ENCODE measurements at places on chromosomes 11 and 22.
A peak's percentile ranks its signal among the peaks of the same experiment; 100 is the strongest.

DNA sequence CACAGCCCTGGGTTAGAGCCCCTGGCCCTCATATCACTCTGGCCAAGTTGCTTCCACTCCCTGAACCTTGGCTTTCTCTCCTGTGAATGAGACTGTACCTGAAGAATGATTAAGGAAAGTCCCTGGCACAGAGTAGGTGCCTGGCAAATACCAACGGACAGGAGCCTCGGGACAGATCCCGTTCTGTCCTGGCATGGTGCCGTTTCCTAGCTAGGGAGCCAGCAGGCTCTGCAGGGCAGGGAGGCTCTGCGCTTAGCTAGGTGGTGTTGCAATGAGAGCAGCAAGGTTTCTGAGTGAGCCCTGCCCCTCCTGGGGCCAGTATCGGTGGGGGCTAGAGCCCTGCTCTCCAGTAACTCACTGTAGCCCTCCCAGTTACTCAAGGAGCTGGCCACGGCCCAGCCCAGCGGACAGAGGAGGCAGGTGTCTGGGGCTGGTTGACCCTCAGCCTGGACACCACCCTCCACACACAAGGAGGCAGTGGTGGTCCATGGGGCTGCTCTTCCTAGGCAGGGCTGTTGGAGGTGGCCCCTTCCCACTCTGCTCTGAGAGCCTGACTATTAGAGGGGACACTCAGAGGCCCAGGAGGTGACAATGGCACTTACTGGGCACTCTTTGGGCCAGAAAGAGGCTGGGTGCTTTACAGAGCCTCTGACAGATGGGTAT lies 74.4 kb downstream of the NFAM1 start:
- no peak for DNase-seq

- no peak for DNase-seq
Measured at GRCh38 chr22:46280999-46281623, 13.3 kb downstream of the TTC38 start.

DNA sequence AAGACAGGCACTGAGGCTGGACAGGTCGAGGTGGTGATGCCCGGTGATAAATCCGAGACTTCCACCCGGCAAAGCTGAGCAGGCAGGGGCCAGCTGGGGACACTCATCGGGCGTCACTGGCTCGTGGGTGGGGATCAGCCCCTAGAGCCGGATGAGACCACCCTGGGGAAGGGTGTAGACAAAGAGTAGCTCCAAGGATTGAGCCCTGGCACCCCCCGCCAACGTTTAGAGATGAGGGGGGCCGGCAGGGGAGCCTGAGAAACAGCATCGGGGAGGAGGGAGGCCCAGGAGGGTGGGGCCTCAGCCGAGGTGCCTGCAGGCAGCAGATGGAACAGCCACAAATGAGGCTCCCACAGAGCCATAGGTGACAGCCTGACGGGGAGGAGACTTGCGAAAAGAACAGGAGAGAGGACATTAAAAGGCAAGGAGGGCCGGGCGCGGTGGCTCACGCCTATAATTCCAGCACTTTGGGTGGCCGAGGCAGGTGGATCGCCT lies 27.4 kb upstream of the CBX7 start:
- no peak for DNase-seq

DNA sequence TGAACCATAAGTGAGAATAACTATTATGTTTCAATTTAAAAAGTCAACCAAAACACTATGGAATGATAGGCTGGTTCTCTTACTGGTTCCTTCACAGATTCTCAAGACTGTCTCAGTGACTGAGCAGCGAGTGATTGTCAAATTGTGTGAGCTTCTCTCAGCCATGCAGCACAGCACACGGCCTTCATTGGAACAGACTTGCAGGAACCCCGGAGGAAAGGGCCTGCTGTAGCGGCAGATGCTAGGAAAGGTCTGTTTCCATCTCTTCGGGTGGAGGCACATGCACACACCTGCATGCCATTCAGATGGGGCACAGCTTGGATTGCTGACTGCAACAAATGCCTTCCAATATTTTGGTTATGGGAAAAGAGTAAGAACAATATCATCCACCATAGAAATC lies 741.8 kb downstream of the OPCML start:
- DNase-seq, result no peak

DNA sequence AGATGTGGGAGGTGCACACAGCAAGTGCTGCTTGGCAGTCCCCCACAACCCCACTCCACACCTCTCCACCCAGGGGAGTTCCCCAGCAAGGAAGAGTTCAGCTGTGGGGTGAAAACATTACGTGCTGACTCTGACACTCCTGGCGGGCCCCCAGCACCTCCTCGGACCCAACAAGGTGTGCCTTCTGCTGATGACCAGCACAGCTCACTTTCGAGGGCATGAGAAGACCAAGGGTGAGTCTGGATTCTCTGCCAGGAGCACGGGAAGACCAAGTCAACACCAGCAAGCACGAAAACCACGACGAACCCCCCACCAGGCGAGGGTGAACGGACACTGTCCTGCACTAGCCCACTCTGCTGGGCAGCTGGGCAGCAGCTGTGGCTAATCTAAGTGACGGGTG lies 1.4 kb downstream of the ALG12 start:
- no peak for DNase-seq

DNA sequence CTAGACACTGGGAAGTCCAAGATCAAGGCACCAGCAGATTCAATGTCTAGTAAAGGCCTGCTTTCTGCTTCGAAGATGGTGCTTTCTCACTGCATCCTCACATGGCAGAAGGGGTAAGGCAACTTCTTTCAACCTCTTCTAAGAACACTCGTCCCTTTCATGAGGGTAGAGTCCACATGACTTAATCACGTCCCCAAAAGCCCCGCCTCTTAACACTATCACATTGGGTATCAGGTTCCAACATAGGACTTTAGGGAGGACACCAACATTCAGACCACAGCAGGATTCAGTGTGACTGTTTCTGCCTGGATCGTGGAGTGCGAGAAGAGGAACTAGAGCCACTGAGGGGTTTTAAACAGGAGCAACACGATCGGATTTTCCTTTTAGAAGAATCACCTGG lies 3.7 kb upstream of the TIRAP start:
- no peak for DNase-seq

DNA sequence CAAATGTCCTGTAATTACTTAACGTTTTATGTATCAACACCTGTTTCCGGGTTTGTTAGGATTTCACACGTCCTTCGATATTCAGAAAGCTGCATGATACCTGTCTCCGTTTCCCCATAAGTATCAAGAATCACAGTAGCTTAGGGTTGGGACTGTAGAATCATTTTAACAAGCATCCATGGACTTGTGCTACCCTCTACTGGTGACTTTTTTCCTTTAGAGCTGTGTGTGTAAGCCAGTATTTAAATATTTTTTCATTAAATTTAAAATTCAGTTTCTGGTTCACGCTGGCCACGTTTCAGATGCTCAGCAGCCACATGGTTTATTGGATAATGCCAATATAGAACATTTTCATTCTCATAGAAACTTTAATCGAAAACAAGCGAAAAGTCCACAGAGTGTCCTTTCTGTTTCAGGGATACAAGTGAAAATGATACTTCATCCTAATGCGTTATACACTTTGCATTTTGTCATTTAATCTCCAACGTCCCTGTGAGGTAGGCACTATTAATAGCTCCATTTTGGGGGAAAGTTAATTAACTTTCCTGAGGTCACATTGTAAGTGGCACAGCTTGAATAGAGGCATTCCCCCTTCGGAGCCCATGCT lies 61.5 kb upstream of the SLC25A18 start:
- DNase-seq, result peak; percentile 15

- no peak for DNase-seq
Measured at GRCh38 chr11:78933350-78933749, 358.7 kb upstream of the NARS2 start.

GRCh38 chr11:9797300-9797699 lies 133.4 kb downstream of the SWAP70 start:
- DNase-seq, result no peak

GRCh38 chr11:81497202-81497804 lies 1236.4 kb downstream of the FAM181B start:
- DNase-seq, result no peak

GRCh38 chr11:76638270-76639197 lies 32.0 kb downstream of the LRRC32 start:
- no peak for DNase-seq

DNA sequence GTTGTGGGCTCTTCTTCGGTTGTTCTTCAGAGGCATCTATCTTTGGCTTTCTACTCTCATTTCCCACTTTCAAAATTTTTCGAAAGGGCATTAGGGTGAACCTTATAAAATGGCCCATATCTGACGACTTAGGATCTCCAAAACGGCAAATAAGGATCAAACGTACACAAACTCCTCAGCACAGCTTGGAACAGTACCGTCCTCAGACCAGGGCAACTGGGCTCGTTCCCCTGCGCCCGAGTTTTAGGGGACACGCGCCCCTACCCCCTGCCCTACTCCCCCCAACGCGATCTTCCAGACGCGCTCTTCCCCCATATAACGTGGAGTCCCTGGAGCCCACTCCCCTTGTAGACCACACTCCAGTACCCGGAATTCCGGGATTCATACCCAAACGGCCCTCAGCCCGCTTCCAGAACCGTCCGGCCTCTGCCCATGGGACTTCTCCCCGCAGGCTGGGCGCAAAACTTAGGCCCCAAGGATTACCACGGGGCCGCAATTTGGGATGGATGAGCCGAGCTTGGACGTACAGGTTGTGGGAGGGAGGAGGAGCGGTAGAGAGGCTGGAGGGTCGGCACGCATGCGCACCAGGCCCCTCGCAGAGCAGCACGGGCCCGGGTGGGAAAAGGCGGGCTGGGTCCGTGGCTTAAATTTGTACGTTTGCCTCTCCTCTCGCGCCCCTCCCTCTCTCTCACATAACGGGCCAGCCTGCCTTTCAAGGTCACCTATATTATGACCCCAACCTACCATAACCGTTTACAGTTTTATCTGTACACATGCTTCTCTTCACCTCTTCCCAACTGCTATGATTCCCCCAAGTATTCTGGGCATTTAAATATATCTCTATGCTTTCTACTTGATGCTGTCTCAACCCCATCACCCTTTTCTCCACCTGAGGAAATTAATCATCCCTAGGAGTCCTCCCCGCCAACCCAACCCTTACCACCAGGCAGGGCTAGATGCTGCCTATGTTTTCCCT lies 3.4 kb downstream of the CCDC89 start:
- DNase-seq, result no peak

GRCh38 chr22:36586271-36586670 lies 57.3 kb upstream of the EIF3D start:
- DNase-seq, result no peak

- no peak for DNase-seq
Measured at GRCh38 chr11:13290221-13290980, 12.8 kb downstream of the BMAL1 start.

DNA sequence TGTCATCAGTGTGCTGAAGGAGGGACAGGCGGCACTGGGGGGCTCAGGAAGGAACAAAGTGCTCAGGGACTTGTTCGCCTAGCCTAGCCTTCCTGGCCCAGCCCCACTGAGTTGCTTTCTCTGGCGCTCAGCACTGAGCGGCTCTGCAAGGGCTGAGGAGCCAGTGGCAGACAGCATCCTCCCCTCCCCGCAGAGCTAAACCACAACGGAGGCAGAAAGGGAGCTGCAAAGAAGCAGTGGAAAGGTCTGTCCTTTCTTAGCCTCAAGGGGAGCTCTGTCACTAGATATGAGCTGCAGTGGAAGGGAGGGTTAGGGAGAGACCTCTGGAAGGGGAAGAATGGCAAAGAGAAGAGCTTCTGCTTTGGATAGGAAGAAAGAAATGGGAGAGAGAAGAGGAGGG lies 89.7 kb upstream of the PHOX2A start:
- DNase-seq, result no peak

GRCh38 chr11:126608658-126609057 lies 253.2 kb downstream of the ST3GAL4 start:
- no peak for DNase-seq

DNA sequence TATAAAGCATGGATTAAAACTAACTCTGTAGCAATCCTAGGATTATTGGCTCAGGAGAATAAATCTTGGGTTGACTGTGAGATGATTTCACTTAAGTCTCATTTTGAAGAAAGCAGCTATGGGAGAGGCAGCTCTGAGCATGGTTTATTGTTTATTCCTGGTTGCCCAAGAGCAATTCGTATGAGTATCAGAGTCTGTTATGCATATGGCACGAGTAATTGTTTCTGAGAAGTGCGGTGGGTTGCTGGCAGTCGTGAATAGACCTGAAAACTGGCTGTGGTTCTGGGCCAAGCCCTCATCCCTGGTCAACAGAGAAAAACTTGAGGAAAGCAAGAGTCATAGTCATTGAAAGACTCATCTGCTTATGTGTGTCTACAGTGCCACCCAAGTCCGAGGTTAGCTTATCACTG lies 26.8 kb downstream of the DIXDC1 start:
- no peak for DNase-seq

GRCh38 chr11:79116600-79116999 lies 324.2 kb downstream of the TENM4 start:
- no peak for DNase-seq

Measured in GM04503 (cell line).